CD4-positive, alpha-beta T cell treated with Interleukin-6 at 100 ng/mL for 8 hours (primary cell): ENCODE measurements at places on chromosomes 5 and 9.

DNA sequence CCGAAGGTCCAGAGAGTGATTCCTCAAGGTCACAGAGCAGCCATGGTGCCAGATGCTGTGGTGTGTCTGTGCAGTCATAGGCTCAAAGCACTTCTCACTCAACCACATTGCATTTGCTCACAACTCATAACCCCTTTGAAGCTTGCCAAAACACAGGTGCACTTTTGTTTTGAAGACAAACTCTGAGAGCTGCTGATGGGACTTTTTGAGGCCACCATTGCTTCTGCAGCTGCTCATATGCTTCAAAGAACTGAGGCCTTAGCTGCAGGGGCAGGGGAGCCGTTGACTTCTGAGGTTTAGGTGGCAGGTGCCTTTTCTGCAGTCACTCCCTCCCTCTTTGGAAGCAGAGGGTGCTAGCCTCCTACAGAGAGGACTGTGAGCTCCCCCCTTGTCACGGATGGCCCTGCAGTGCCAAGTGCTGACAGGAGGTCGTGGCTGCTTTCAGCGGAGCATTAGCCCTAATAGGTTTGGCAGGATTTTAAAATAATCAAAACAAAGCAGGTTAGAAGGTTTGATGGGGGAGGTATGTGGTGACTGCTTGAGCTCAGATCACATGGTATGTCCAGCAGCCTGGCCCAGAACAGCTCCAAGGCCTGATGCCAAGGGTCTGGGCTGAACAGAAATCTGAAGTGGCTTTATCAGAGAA is 232.1 kb downstream of the MAN2A1 start:
- DNase-seq: peak; percentile 84

DNA sequence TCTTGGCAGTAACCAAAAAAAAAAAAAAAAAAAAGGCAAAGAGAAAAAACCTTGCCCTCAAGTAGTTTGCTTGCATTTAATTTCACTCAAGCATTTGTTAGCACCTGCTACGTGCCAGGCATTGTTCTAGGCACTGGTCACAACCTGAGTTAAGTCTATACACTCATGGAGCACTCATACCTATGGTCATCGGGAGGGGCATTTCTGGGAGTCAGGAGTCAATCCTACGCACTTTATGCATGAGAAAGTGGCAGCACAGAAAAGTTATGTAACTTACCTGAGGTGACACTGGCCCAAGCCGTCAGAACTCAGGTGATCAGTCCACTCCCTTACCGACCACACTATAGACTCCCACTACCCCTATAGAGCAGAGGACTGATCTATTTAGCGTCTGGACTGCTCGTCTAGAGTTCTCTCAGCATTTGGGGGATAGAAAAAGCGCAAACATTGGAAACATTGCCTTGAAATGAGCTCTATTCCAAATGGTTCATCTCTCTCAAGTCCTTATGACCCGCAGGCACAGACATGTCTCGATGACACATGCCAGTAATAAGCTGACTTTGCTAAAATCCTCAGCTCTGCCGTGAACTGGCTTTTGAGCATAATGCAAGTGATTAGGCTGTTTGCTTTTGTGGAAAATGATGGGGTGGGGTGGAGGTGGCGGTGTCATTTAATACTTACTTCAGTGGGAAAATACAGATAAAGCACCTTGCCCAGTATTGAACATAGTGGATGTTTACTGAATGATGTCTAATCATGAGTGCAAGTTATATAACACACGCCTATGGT is 160.2 kb downstream of the ARHGEF28 start:
- no peak for DNase-seq

DNA sequence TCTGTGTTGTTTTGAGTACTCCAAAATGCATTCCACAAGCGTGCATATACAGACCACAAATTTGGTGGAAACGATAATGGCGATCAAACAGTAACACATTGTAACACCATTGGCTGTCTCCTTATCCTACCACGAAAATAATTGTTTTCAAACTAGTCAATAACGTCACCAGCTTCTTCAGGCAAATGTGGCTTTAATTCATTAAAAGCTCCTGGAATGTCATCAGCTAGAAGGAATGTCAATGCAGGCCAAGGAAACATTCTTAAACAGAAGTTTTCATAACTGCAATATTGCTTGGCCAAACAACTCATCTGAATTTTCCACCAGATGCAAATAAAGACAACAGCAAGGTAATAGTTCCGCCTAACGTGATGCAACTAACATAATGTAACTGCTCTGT is 71.6 kb upstream of the XPA start:
- DNase-seq: no peak

DNA sequence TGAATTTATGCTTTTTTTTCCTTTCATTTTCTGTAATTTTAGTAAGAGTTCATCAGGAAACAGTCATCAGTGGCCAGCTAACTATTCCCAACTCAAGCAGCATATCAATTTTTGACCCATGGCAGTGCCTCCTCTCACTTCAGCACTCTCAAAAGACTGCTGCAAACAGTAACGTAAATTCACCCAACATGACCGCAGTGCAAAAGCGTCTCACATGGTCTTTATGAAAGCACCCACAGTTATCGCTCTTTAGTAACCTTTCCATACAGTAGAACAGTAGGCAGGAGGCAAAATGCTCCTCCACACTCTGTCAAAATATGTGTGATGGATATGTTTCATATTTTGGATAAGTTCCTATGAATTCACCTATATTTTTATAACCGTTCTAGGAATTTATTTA is 48.6 kb downstream of the PARP8 start:
- DNase-seq: no peak

DNA sequence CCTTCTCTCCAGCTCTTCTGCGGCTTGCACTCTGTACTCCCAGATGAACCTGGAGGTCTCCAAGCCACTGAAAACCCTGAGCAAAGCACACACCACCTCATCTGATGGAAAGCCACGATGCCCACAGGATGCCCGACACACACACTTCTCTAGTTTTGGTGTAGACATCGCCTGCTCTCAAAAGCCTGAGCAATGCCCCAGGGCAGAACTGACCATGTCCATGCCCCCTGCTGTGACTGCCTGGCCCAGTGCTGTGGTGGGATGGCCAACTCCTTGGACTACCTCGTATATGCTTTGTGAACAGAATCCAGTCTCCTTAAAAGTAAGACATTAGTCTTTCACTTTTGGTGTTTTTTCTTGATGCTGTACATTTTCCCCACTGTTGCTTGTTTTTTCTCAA is 81.2 kb downstream of the SPTLC1 start:
- no peak for DNase-seq

- DNase-seq: no peak
Measured at GRCh38 chr5:73979321-73979720, 353.3 kb downstream of the ARHGEF28 start.

- DNase-seq: no peak
Measured at GRCh38 chr5:126023994-126024441, 399.2 kb upstream of the GRAMD2B start.

DNA sequence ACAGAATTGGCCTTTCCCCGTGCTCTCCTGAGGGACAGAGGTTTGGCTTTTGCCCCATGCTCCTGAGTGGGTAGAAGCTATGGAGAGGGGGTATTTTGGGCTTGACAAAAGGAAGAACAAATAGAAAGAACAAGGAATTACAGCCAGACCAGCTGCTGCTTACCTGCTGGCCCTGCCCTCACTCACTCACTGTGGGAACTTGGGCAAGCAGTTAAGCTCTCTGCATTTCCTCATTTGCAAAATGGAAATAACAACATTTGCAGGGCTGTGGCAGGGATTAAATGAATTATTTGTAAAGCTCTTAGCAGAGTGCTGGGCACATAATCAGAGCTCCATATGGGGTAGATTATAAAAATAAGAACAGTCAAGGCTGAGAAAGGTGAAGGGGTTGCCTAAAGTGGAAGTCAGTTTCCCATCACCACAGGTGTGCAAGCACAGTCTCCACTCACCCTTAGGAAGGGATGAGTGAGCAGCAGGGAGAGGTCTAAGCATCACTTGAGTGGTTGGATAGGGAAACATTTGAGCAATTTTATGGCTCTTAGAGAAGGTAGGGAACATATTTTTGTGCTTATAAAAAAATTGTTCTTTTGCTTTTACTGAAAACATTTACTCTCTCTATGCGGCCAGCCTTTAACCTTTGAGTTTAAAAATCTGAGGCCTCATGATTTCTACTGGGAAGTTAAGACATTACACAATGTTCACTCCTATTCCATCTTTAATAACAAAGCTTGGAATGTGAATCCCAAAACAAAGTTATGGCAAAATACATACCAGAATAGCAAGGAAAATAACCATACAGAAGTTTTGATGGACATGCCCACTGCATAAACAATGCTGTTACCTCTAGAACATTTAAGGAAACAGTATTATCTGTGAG is 42.8 kb upstream of the LHFPL2 start:
- no peak for DNase-seq

DNA sequence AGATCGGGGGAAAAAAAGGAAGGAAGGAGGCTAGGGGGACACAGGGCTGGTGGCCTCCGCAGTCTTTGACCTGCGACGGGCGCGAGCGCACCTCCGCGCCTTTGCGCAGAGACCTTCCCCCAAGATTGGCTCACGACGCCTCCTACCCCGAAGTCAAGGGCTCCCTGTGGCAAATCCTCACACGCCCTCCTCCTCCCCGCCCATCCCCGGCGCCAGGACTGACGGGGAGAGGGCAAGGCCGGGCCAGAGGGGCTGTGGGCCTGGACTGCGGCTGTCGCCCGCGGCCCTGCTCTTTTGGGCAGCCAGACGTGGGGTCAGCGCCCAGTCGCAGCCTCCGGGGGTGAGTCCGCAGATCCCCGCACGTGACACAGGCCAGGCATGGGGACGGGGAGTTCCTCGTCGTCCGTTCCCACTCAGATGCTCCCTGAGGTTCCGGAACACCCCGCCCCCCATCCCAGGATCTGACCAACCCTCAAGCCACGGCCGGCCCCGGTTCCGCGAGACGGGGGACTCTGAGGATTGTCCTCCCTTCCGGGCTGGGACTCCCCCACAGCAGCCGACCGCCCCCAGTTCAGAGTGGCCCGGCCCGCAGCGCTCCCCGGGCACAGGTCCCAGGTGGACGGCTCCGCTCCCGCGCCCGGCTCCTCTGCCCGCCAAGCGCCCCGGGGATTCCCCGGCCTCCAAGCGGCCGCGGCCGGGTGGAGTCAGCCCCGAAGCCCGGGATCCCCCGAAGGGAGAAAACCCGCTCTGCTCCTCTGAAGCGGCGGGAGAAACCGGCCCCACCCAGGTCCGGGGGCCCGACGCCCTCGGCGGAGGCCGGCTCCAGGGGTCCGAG is 543 bp upstream of the ANKRD33B start:
- peak; percentile 18 for DNase-seq

DNA sequence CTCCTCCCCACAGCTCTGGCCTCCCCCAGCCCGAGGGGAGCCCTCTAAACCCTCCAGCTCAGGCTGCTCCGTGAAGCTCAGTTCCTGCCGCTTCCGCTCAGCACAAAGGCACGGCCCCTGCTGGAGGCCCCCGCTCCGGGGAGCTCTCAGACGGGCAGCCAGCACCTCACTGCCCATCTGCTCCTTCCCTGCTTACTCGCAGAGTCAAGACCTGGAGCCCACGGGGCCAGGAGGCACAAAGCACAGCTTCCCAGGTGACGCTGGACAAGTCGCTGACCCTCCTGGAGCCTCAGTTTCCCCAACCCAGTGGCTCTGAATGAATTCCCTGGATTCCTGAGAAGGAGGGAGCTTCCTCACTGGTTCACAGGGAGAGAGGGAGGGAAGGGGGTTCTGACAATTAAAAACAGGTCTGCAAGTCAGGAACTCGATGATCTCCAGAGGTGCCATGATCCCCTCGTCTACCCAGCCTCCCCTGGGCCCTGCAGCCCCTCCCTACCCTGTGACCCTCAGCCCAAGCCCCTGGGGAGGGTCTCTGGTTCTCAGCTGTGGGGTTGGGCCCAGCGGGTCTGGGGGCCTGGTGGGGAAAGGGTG is 36.2 kb downstream of the VAV2 start:
- DNase-seq: peak; percentile 18
